ENCODE measurements at places on chromosomes 6 and 20. TPM values are rescaled to one million over a fixed set of nuclear protein-coding genes. Genes with fewer than 3 reads are reported as not detected.

GRCh38 chr20:6469695-6470094 lies 297.8 kb upstream of the BMP2 start:
- DNase-seq, result no peak

GRCh38 chr6:6333501-6333900 lies 13.0 kb upstream of the F13A1 start:
- DNase-seq, result no peak

GRCh38 chr6:38221251-38221650 lies 401.7 kb downstream of the ZFAND3 start:
- no peak for DNase-seq

DNA sequence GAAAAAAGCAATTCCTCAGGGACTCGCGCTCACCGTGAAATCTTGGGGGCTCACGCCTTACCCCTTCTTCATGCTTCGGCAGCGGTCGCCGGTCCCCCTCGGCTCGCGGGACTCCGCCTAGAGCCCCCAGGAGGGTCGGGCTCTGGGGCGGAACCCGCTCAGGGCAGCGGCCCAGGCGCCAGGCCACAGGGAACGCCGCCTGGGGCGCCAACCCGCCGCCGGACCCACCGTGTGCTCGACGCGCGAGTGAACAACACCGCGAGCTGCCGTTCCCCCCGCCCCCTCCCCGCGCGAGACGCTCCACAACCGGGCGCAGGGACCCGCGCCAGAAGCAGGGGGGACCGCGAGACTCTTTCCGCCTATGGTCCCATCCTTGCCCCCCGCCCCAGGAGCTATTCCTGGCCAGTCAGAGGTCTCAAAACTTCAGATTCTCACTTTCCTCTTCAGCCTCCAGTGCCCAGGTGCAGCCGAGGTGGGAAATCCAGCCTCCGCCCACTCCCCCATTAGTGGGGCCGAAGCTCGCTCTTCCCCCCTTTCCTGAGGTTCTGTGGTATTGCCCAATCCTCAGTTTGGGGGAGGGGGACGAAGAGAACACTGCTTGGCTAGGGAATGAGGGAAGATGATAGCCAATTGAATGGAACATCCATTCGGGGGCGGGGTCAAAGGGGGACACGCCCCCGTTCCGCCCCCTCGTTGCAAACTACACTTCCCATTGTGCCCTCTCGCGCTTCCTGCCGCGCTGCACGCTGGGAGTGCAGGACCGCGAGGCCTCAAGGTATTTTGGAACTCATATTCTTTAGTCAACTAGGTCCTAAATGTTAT lies at the start of gene WASF1:
Gene WASF1 (minus strand): TSS at position 265 of the 822 bp plus-strand sequence. CDS start 52,069 bp downstream, outside the sequence.
- DNase-seq, result peak; percentile 93

GRCh38 chr6:30744054-30744805 lies at the start of gene IER3:
TSS of gene IER3 (minus strand) at chr6:30744547. CDS start at chr6:30744518, 29 bp downstream.
- DNase-seq, result peak; percentile 75

DNA sequence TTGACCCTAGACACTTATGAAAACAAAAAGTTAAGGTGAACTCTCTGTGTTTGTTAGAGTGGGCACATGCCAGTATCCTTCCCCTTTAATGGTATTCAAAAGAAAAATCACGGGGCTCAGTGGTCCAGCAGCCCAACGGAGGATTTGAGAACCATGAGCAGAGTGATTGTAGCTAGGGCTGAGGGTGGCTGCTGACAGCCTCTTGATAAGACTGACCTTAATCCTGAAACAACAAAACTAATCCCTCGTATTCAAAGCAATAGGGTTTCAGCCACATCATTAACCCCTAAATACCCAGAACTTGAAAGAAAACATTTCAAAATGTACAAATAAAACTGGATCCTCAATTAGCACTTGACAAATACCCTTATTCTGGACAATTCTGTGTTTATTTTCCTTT lies 95.1 kb downstream of the SNAP25 start:
- DNase-seq, result no peak

GRCh38 chr6:46876126-46876525 lies 45.6 kb downstream of the ADGRF5 start:
- no peak for DNase-seq

GRCh38 chr6:91476000-91476399 lies 889.1 kb upstream of the MAP3K7 start:
- no peak for DNase-seq

Gene IRF4
- total RNA-seq, result 126 TPM

Gene SIGLEC1
- total RNA-seq, result not detected

Gene CCND3
- total RNA-seq, result 520 TPM

Gene SLA2
- 92.7 TPM for total RNA-seq
